ENCODE measurements at places on chromosomes 13 and 19. TPM values are rescaled to one million over a fixed set of nuclear protein-coding genes. Genes with fewer than 3 reads are reported as not detected.

- no peak for DNase-seq
These were observed 671 bp downstream of the MCOLN1 start for GRCh38 chr19:7522923-7523667.

DNA sequence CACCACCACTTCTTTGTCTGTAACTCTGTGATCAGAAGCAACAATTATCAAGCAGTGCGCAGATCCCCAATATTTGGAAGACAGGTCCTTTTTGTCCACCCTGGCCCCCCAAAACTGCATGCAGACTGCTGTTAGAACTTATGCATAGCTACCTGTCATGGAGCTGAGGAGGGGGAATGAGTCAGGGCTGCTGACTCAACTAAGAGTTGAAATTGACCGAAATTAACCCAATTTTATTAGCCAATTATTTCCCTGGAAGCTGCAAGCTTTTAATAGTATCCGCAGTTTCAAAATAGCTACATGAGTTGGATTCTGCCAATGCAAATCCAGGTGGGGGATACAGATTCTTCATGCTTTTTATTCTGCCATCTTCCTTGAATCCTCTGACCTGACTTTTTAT, 14.0 kb upstream of the ZNF491 start:
- DNase-seq, result no peak

GRCh38 chr19:48755787-48756186, 463 bp downstream of the FGF21 start:
- no peak for DNase-seq

DNA sequence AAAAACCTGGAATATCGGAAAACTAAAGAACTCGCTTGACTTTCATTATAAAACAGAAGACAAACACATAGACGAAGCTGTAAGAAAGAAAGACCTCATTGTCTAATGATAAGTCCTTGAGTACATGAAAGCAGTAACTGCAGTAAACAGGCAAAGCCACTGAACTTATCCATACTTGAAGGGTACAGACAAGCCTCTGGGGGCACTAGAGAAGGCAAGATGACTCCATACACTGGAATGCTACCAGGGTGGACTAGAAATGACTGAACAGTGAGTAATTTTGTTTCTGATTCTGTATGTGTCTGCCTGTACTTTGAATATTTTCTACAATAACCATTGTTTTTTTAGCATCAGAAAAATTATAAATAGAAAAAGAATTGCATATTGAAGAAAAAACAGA, 507.9 kb downstream of the UQCRFS1 start:
- no peak for DNase-seq

DNA sequence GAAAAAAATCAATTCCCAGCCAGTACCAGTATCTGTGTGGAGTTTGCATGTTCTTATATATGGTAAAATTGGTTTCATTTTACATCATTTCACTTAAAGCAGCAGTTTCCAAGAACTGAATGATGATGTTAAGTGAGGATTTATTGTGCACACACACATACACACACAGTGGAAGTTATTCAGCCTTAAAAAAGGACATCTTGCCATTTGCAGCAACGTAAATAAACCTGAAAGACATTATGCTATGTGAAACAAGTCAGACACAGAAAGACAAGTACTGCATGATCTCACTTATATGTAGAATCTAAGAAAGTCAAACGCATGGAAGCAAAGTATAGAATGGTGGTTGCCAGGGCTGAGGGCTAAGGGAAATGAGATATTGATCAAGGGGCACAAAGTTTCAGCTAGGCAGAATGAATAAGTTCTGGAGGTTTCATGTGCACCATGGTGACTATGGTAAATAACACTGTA, 5.3 kb downstream of the SIGLECL1 start:
- no peak for DNase-seq

DNA sequence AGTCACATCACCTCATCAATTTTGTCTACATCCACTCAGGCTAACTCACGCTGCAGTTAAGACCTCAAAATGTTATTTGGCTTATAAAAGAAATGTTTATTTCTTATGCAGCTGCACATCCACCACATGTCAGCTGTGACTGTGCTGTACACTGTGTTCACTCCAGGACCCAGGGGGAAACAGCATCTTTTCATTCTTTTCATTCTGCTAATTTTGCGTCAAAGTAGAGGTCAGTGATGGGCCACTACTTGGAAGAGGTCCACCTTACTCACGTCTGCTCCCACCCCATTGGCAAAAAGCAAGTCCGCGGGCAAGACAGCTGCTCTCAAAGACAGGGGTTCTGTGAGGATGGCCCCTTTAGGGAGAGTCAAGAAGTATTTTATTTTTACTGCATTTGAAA, 4.5 kb upstream of the DCT start:
- DNase-seq, result no peak

GRCh38 chr19:2371656-2372055, 11.6 kb downstream of the TMPRSS9 start:
- no peak for DNase-seq

DNA sequence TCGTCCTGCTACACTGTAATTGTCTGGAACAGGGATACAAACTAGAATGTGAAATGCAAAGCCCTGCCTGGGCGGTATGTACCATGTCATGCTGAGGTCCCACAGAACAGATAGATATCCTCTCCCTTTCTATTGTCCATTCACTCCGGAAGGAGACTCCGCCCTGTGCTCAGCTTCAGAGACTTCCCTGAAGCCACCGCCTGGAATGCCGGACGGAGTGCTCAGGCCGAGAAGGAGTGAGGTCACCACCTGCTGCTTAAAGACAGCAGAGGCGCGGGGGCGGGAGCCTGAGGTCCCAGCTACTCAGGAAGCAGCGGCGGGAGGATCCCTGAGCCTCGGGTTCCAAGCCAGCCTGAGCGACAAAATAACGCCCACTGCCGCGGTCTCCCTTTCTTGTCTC, 890 bp upstream of the ZNF611 start:
- peak; percentile 88 for DNase-seq

GRCh38 chr19:46374536-46375475, 27.9 kb downstream of the PPP5C start:
- DNase-seq, result no peak

The HIPK4 gene
- 0.57 TPM for polyA plus RNA-seq

The LCP1 gene
- 0.35 TPM for polyA plus RNA-seq

The SIGLEC10 gene
- polyA plus RNA-seq, result not detected

The ALDH16A1 gene
- 54.8 TPM for polyA plus RNA-seq

The RDH8 gene
- polyA plus RNA-seq, result 0.38 TPM

Measured in H1 (cell line).